ENCODE measurements at places on chromosomes 5 and 9.

GRCh38 chr9:37617832-37618231 lies 25.4 kb upstream of the TOMM5 start:
- DNase-seq = no peak

- no peak for DNase-seq
Measured at GRCh38 chr5:88663793-88664216, 219.2 kb downstream of the MEF2C start.

GRCh38 chr5:133393776-133394476 lies 218.4 kb downstream of the FSTL4 start:
- no peak for DNase-seq

DNA sequence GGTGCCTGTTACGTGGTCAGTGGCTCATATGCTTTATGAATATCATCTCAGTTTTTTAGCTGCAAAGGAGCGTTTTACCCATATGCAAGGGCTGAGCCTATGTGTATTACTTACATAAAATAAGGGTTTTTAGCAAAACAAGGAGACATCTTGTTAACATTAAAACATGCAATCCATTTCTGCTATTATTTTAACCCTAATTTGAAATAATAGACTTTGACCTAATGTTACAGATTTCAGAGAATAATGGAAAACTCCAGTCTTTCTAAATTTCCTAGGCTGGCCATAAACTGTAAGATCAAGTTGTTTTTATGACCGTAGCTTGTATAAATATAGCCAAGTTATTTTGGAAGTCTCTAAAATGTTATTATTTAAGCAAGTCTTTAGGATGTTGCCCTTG lies 121.1 kb upstream of the SEMA6A start:
- DNase-seq = no peak

- no peak for DNase-seq
Measured at GRCh38 chr5:8628521-8628920, 759.6 kb downstream of the MTRR start.

- no peak for DNase-seq
Measured at GRCh38 chr5:141651728-141652105, 499 bp upstream of the FCHSD1 start.

- DNase-seq = no peak
Measured at GRCh38 chr5:83589786-83590185, 118.2 kb downstream of the VCAN start.

DNA sequence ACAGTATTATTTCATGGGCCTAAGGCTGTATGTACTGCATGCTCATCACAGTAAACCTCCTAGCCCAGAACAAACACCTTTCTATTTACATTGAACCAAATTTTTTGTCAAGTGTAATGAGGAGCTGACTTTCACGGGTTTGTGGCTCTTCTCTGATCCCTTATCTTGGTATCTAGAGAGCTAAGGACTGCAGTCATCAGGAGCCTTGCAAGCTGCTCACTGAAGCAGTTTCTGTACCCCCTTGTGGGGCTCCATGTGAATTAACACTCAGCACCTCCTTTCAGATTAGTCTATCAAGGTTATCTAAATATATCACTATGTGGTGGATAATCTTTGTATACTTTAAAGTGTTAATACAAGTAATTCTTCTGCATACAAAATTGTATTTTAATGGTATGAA lies 108.2 kb downstream of the AUH start:
- no peak for DNase-seq

DNA sequence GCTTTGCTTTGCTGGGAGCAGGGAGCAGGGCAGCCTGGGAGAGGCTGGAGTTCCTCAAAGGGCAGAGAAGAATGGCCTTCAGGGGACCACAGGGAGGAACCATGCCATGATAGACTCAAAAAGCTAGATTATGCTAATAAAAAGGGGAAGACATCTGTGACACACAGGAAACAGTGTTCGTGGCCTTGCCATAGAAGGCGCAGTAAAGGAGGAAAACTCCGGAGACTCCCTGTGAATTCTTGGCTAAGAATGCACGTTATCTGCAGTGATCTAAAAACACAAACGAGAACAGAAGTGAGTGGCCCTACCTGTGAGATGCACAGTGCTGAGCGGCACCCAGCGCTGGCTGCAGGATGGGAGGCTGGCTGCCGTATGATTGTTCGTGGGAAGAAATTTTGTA lies 15.9 kb upstream of the LTC4S start:
- no peak for DNase-seq

DNA sequence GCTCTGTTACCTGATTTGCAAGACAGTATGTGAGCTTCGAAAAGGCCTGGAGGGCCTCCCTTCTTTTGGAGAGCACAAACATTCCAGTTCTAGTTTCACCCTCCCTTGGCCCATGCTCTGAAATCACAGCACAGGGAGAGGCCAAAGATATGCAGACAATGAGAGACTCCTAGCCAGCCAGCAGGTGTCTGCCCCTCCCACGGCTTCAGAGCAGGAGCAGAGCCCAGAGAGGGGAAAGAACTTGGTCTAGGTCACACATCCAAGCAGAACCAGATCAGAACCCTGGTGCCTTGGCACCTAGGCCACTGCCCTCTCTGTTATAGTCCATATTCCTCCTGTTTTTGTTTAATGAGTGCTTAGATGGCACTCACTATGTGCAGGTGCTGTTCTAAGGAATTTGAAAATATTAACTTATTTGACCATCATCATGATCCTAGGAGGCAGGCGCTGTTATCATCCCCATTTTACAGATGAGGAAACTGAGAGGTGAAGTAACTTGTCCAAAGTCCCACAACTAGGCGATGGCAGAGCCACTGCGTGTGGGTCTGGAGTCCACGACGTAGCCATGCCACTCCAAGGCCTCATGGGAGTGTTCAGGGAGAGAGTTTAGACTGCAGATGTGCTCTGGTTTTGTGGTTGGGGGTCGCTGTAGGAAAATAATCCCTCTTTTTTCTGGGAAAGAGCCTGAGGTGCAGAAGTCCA lies 27.2 kb downstream of the TMOD1 start:
- no peak for DNase-seq

DNA sequence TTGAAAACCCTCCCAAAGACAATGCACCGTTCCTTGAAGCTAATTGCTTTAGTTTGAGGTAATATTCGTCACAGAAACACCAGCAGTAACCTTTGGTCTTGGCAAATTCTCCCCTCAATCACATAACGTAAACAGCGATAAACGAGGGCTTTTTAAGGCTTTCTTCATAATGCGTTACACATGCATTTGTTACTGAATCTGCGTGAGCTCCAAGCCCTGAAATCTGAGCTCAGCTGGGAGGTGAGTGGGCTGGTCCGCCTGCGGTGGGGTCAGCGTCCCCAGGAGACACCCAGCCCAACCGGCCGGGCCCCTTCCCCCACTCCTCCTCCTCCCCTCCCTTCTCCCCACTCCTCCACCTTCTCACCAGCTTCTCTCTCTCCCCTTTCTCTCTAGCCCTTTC lies 91.1 kb downstream of the BARX1 start:
- no peak for DNase-seq
